ENCODE measurements at places on chromosomes 3 and 15.
A peak's percentile ranks its signal among the peaks of the same experiment; 100 is the strongest.

DNA sequence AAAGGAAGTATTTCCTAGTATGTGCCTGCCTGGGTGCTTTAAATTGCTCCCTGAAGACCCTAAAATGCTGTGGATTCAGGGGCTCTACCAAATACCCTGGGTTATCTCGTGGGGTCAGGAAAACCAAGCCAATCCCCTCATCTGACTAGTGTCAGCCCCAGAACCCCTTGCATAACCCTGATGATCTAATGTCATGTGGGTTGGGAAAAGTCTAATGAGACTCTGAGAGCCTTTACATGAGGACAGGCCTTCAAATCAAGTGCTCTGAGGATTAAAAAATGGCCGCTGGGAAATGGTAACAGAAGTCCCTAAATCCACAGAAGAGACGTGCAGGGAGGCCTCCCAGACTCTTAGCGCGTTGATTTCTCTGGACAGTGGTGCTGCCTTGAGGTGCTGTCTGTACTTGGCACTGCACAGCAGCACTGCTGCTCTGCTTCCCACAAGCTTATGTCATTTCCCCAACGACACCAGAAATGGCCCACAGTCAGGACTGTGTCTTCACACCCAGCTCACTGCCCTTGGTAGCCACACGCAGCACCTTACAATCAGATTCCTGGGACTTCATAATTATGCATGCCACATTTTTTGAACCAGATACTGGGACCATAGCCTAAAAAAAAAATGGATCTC lies 16.6 kb downstream of the EIF4E3 start:
- no peak for DNase-seq

- no peak for DNase-seq
Observed at GRCh38 chr3:51295625-51296024, 89.5 kb upstream of the MANF start.

DNA sequence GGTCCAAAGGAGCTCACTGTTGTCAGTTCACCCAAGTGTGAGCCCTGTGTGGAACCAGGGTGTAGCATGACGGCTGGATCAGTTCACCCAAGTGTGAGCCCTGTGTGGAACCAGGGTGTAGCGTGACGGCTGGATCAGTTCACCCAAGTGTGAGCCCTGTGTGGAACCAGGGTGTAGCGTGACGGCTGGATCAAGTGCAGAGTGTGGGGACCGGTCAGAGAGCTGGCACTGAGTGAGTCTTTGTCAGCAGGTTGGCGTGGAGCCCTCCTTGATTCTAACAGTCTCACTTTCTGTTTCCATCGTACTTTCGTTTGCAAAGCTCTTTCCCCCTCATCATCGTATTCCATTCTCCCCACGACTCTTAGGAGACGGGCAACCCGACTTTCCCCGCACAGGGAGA lies 57.9 kb upstream of the DLG1 start:
- DNase-seq, result no peak

- DNase-seq, result peak; percentile 98
Observed at GRCh38 chr3:49805367-49805782, 2.3 kb downstream of the INKA1 start.

DNA sequence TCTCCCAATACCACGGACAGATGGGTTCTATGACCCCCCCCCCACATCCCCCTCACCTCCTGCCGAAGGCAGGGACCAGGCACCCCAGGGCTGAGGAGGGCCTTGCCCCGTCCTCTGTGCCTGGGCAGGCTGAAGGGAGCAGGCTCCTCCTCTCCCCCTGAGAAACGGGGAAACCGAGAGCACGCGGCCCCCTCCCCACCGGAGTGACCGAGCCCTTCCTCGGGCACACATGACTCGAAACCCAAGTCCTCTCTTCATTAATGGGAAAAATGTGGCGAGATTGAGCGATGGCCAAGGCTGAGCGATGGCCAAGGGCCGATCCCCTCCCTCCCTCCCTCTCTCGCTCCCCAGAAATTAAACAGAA lies 7.0 kb downstream of the EPHB3 start:
- DNase-seq, result no peak

GRCh38 chr3:3851621-3852323 lies 52.5 kb downstream of the LRRN1 start:
- no peak for DNase-seq

- DNase-seq, result no peak
Observed at GRCh38 chr3:64650096-64650622, 37.6 kb downstream of the ADAMTS9 start.

DNA sequence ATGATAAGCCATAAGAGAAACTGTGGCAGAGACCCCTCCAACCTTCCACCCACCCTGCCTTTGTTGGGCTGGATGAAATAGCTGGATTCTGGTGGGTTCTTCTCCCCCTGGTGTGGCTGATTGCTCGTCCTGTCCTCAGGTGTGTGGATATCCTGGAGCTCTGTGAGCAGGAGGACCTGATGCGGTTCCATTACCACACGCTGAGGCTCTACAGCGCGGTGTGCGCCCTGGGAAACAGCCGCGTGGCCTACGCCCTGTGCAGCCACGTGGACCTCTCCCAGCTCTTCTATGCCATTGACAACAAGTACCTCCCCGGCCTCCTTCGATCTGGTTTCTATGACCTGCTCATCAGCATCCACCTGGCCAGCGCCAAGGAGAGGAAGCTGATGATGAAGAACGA lies 306.3 kb upstream of the CHRM5 start:
- no peak for DNase-seq

DNA sequence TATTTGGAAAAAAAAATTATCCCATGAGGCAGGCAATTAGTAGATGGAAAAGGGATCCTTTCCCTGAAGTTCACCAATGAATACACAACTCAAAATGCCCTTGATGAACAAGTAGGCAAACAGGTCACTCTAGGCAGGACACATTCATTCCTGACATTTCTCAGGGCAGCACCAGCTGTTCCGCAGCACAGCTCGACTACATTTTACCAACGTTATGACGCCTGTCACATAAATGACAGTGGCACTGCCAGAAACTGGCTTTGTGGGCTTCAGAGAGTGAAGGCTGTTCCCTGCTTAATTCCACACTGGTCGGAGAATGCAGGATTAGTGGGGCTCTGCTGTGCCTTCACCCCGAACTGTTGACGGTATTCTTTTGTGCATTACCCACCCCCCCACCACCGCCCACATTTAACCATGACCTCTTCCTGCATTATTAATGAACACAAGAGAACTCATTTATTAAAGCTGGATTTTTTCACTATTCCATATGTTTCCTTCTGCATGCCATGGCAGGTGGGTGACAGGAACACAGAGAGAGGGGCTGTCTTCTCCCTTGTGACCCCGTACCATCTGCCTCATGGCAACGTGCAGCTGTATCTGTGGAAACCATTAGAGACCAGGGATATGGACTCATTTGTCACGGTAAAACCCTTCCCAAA lies 197.6 kb downstream of the PDZRN3 start:
- DNase-seq, result no peak

- DNase-seq, result no peak
Observed at GRCh38 chr3:154398084-154398967, 31.7 kb downstream of the GPR149 start.

GRCh38 chr3:45182915-45183871 lies 37.0 kb upstream of the CDCP1 start:
- peak; percentile 63 for DNase-seq

GRCh38 chr15:92417716-92418115 lies 24.0 kb downstream of the ST8SIA2 start:
- no peak for DNase-seq

GRCh38 chr15:39581793-39582285 lies 960 bp downstream of the THBS1 start:
- DNase-seq, result peak; percentile 26

DNA sequence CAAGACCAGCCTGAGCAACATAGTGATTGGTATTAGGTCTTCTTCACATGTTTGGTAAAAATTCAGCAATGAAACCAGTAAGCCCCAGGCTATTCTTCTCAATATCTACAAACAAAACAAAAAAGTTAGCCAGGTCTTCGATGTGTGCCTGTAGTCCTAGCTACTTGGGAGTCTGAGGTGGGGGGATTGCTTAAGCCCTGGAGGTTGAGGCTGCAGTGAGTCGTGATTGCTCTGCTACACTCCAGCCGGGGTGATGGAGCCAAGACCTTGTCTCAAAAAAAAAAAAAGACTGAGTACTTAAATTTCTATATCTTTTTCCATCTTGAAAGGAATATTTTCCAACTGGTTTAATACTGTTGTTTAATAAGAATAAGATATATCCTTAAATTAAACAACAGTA lies 106.8 kb downstream of the MBNL1 start:
- DNase-seq, result no peak

DNA sequence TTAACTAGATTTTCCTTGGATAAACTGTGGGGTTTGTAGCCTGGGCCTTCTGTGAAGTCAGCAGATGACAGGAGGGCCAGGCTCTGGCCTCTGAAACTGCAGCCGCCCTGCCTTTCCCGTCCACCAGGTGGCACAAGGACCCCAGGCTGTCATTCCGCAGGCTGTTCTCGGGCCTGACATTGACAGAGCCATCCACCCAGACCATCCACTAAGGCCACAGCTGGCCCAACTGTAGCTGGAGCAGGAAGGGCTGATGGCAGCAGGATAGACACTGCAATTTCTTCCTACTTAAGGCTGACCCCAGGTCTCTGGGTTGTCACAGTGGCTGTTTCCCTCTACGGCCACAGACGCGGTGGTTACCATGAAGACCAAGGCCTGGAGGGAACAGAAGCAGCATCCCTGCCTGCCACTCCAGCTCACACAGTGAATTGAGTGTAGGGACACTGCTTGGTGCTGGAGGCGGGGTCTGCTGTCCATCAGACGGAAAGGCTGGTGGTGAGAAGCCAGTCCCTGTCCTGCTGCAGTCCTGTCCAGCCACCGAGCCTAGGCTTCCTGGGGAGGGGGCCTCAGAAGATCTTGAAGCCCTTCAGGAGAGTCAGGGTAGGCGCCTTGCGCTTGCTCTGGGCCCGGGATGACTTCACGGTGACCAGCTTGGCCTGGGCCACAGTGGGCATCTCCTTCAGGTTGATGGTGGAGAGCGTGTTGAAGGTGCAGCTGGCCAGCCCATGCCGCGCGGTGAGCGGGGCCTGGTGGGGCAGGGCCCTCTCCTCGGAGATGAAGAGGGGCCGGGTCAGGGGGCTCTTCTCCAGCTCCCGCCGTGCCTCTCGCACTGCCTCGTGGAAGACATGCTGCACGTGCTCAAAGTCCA lies 9.4 kb downstream of the SLC51B start:
- no peak for DNase-seq

DNA sequence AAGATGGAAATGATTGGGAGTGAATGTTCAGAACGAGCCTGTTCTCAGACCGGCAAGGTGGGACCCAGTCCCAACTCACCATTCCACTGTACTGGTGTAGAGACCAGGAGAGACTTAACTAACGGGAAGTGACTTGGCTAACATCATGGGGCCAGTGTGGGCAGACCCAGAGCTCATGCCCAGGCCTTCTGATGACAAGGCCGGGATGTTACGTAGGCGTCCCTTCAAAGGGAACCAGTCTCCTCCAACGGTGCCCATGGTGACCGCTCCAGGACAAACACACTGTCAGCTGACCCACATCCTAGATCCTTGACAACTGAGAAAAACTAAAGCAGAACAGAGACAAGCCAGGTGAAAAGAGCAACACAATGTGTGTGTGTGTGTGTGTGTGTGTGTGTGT lies 128.4 kb upstream of the HACD2 start:
- no peak for DNase-seq

DNA sequence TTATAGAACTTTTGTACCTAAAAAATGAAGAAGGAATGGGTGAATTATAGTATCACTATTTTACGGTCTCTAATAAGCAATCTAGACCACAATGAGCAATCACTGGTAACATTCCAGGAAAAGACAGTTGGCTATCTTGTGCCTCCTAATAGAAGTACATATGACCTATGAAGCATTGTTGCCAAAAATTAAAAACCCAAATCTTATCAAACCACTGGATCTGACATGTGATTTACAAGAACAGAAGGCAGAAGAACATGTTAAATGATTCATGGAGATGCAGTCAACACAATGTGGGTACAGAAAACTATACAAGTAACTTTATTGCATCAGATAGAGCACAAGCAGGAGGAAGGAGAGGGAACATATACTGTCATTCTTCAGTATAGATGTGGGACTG lies 14.5 kb upstream of the HYKK start:
- DNase-seq, result peak; percentile 38

DNA sequence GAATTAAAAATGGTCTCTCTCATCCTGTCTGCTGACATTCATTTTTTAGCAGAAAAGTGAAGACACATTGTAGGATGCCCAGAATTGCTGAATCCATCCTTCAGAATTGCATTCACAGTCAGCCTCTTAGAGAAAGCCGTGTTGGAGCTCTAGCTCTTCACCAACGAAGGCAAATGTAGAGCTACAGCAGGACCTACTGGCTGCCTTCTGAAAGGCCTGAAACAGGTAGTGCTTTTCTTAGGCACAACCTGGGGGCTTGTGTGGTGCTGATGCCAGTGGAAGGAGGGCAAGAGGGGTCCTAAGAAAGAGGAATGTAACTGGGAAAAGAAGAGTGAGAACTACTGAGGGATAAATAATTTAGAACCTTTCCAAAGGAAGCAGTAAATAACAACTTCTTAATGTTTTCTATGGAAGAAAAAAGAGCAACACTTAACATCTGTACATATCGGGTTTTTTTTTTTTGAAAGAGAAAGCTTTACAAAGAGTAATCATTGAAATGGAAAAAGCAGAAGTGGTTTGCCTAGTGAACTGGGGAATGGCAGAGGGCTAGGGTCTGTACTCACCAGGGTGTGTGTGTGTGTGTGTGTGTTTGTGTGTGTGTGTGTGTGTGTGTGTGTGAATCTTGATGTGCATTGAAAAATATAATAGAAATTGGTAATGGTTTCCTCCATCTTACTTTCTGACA lies 297.8 kb downstream of the SATB1 start:
- no peak for DNase-seq

- no peak for DNase-seq
Observed at GRCh38 chr3:33146791-33147445, 33.1 kb downstream of the CRTAP start.

DNA sequence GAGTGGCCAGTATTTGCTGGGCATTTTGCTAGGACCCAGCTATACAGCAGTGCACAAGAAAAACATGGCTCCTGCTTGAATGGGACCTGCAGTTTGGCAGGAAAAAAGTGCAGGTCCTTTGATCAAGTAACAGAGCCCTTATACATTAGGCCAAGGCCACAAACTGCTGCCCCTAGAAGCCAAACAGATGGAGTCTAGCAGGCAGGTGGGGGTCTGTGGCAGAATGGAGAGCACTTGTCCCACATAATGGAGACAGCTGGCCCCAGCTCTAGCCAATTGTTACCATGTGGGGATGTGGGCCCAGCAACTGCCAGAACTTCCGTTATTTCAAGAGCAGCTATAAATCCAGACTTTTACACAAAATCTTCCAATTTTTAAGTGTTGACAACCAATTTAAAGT lies 79.3 kb downstream of the SHQ1 start:
- no peak for DNase-seq

GRCh38 chr15:73321496-73322450 lies 47.0 kb downstream of the HCN4 start:
- no peak for DNase-seq

GRCh38 chr15:80929225-80929624 lies 60.4 kb downstream of the MESD start:
- peak; percentile 28 for DNase-seq

GRCh38 chr15:67501177-67501835 lies 19.6 kb upstream of the C15orf61 start:
- DNase-seq, result no peak

GRCh38 chr3:186648851-186649250 lies 8.7 kb downstream of the FETUB start:
- DNase-seq, result no peak
